ENCODE measurements at places on chromosomes 4 and X.

DNA sequence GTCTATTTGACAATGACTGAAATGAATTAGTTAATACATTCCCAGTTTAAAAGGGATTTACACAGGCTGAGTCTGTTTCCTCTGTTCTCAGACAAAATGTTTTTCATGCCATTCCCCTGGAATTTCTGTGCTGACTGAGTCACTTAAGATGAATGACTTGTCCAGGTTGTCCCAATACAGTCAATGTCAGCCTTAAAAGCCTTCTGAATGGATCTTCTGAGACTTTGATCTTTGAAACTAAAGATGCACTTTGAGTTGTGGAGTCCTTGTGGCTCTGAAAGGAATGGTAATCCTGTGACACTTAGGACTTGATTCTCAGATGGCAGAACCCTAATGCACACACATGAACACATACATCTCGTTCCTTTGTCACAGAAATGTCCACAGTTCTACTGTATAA, 622.2 kb upstream of the GRID2 start:
- DNase-seq: no peak

GRCh38 chr4:147862043-147862692, 130.3 kb downstream of the ARHGAP10 start:
- DNase-seq: no peak

DNA sequence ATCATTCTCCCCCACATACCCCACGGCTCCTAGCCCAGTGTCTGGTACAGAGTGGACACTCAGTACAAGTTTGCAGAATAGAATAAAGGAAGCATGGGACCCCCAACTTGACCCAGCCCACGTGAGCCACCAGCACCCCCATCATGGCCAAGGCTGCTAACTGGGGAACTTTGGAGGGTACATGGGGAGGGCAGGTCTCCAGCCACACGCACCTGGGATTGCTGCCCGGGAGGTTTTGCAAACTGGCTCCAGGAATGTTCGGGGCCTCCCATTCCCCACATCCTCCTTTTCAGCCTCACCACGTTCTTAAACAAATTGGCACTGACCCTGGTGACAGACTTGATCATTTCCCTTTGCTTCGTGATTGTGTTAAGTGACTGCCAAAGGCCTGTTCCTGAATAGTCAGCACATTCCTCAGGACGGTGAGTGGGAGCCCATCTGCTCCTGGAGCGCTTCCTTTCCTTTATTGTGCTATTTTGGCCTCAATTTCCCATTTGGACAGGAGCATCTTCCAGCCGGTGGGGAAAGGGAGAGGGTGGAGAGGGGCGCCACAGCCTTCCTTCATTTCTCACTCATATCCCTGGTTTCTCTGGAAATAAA, 18.7 kb upstream of the XPNPEP2 start:
- DNase-seq: no peak

GRCh38 chr4:33837043-33837838, 2407.1 kb downstream of the ARAP2 start:
- DNase-seq: peak; percentile 6

DNA sequence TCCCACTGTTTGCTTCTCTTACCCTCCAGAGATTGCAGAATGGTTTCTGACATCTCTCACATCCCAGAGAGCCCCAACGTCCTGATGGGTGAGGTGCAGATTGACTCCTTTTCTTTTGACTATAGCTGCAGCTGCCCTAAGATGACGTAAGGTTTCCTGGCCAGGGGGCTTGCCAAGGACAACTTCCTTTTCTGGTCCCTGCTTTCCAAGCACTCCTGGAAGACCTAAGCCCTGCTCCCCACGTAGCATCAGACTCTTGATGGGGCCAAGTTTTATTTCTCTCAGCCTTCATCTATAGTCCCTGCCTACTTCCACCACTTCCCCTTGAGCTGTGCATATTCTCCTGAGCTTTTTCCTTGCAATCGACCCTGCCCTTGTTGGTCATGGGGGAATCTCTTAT, 497.7 kb downstream of the IDS start:
- DNase-seq: no peak
